ENCODE measurements at places on chromosomes 5 and 9.

GRCh38 chr9:99931155-99931840 is 24.8 kb downstream of the STX17 start:
- DNase-seq: no peak

DNA sequence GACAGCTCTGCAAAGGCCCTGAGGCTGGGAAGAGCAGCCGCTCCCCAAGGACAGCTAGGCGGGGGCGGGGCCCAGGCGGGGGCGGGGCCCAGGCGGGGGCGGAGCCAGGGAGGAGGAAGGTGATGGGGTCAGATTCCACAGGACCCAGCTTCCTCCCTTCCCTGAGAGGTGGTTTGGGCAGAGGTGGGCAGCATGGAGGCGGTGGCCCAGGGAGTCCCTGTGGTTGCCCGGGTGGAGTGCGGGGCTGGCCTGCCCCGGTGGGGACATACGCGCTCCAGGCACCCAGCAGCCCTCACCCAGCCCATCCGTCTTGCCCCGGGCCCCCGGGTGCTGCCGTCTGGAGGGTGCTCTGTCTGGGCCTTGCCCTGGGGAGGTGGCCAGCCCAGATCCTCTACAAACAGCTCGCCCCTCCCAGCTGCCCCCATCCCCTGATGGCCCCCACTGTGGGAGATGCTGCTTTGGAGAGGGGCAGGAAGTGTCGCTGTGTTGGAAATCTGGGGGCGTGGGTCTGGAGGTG is 11.0 kb upstream of the RNU6ATAC start:
- no peak for DNase-seq

- no peak for DNase-seq
These were observed 65.9 kb downstream of the DAP start for GRCh38 chr5:10695055-10695649.

DNA sequence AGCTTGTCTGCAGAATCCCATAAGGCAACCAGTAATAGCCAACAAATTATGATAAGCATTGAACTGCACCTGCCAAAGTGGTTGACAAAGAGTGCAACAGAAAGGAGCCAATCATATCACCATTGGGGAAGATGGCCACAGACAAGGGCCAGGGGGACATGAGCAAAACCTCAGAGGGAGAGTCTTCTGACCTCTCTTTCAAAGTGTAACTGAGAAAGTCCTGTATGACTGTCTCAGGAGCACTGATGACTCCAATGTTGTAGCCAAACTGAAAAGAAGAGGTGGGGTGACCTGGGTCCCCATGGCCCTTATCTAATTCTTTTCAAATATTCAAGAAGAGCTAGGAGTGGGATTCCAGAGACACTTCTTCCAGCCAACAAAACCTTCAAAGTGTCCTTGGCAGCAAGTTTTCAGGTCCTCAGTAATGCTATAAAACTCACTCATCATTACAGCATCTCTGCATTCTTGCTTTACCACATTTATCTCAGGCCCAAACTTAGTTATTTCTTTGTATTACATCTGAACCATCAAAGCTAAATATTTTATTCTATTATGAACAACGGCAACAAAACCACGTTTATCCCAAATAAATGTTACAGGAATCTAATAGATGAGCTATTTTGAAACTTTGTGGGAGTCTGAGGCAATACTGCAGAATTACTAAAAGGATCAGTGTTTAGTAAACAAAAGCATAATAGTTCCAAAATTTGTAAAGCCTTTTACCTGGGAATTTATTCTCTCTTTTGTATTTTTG is 24.4 kb downstream of the FBLL1 start:
- DNase-seq: no peak

DNA sequence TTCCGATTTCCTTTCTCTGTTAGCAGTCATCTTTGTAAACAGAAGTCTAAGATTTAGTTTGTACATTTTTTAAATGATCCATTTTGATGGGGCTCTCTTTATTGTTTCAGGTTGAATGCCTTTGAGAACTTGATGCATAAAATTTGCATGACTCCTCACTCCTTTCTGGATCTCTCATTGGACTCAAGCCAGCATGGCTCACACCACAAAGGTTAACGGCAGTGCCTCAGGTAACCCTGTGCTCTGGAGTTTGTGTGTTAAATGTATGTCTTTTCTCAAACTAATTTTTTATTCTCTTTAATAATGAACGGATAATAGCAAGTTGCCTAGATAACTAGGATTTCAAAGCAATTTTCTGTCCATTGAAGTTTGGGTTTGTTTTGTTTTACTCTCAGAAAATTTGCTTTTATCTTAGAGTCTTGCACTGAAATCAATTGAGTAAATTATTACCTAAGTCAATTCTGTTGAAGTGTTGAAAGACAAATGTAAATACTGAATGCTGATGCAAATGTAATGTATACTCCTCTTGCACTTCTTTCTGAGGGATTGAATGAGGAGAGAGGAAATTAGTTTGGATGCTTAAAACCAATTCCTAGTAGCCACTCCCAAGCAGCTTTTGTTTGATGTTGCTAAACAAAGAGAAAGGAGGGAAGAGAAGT is 164.6 kb upstream of the DMRT1 start:
- DNase-seq: no peak

- DNase-seq: no peak
These were observed 12.8 kb upstream of the TYRP1 start for GRCh38 chr9:12680341-12680740.

DNA sequence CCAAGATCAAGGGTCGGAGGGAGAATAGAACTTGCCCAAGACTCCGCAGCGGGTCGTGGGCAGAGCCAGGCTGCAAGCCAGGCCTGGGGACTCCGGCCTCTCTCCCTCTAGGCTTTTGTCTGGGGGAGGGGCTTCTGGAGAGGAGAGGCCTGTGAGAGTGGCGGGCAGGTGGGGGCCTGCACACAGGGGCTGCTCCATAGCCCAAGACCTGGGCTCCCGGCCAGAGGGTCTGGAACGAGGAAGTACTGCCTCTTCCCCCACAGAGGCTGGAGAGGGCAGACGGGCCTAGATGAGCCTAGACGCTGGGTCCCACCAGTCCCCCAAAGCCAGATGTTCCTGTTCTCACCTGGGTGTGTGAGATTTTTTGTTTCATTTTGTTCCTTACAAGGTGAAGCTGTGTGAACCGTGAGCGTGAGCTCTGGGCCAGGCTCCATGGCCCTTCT is 5.2 kb upstream of the ST6GALNAC6 start:
- DNase-seq: no peak

GRCh38 chr5:77981820-77982219 is 205.7 kb upstream of the TBCA start:
- no peak for DNase-seq

GRCh38 chr9:125914411-125914810 is 167.2 kb downstream of the PBX3 start:
- no peak for DNase-seq

- DNase-seq: no peak
These were observed 482 bp upstream of the TDRD7 start for GRCh38 chr9:97411440-97411788.

- DNase-seq: no peak
These were observed 37.3 kb downstream of the INSYN2B start for GRCh38 chr5:169943026-169943425.

DNA sequence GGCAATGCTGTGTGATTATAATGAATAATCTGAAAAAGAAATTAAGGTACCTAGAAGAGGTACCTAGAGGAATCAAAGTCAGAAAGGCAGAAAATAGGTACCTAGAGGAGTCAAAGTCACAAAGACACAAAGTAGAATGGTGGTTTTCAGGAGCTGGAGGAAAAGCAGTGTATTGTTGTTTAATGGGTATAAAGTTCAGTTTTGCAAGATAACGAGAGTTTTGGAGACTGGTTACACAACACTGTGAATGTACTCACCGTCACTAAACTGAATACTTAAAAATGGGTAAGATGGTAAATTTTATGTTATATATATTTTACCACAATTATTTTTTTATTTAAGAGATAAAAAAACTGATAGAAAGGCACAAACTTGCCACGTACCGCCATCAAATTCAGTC is 57.0 kb downstream of the FBXL17 start:
- DNase-seq: no peak

DNA sequence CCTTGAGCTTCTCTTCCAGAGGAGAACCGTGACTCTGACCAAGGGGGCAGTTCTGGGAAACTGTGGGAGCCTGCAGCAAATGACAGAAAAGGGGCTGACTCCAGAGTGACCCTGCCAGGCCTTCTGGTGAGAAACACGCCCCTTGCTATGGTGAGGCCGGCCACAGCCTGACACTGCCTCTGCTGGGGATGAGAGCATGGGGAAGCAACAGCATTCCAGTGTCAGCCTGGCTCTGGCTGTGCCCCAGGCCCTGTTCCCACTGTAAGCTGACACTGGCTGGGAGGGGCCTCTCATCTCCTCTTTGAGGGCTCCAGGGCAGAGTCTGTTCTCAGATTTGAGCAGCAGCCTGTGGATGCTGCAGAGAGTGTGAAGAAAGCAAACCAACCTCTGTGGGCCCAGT is 180.0 kb upstream of the IL12B start:
- DNase-seq: no peak

GRCh38 chr9:127447416-127448111 is 3.6 kb downstream of the RPL12 start:
- DNase-seq: no peak

DNA sequence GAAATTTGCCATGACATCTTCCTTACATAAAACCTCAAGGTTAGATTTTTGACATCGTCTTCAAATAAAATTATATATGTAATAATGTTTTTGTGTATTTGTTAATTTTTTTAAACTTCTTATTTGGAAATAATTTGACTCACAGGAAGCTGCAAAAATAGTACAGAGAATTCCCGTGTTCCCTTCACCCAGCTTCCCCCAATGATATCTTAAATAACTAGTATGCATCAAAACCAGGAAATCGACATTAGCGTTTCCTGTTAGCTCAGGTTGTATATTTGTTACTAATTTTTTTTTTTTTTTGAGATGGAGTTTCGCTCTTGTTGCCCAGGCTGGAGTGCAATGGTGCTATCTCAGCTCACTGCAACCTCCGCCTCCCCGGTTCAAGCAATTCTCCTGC is 86.3 kb upstream of the SPRY4 start:
- no peak for DNase-seq

GRCh38 chr5:174482607-174483024 is 241.8 kb upstream of the MSX2 start:
- no peak for DNase-seq

DNA sequence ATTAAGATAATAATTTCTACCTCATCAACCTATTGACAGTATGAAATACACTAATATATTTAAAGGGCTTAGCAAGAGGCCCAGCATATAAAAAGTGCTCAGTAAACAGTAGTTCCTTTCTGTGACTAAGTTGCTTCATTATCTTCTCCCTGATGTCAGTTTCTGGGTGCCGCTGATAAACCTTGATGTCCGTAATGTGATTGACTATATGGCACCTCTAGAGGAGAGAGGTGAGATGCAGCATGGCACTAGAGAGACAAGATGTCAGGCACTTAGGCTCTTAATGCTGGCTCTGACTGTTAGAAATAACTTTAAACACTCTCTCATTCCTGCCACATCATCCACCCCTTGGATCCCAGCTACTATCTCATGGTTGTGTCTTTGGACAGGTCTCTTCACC is 455.9 kb upstream of the KLF4 start:
- DNase-seq: no peak

GRCh38 chr9:125088752-125089151 is 54.6 kb downstream of the SCAI start:
- no peak for DNase-seq
